ENCODE measurements at places on chromosomes 6 and 20.

DNA sequence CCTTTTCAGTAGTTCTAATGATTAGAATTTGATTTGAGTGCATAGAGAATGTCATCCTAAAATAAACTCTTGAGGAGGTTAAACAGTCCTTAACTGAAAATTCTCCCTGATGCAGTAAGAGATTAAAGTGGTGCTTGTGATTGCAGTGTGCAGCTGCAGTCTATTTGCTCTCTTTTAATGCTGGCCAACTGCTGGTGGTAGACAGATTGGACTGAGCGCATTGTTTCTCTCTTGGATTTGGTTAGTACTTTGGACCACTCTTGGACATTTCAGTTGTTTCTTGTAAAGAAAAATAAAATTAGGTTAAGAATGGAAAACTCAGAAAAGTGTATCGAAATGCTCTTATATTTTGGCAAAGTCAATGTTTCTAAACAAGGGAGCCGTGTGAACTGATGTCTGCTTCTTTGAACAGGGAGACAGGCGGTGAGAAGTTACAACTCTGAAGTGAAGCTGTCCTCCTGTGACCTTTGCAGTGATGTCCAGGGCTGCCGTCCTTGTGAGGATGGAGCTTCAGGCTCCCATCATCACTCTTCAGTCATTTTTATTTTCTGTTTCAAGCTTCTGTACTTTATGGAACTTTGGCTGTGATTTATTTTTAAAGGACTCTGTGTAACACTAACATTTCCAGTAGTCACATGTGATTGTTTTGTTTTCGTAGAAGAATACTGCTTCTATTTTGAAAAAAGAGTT lies 127.2 kb downstream of the CD109 start:
- DNase-seq: no peak

DNA sequence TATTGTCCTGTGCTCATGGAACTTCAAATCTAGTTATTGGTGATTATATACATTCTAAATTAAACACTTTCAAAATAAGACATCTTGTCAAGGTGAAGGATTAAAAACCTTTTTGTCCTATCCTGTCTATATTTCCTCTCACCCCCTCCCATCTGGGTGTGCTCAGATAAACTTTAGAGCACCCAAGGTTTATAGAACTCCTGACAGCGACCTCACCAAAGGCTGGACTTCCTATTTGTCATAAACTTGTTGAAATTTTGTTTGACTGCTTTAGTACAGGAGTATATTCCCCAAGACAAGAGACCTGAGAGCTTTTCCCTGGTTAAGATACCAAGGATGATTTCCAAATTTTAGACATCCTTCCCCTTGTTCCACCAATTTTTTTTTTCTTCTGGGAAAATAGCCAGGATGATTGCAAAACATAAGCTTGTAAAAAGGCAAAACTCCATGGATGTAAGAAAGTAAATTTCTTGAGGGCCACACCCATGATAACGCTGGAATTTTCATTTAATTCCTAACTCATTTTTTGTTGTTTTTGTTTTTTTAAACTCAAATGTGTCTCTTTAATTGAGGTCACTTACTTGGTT lies 33.0 kb downstream of the CARMIL1 start:
- DNase-seq: no peak

DNA sequence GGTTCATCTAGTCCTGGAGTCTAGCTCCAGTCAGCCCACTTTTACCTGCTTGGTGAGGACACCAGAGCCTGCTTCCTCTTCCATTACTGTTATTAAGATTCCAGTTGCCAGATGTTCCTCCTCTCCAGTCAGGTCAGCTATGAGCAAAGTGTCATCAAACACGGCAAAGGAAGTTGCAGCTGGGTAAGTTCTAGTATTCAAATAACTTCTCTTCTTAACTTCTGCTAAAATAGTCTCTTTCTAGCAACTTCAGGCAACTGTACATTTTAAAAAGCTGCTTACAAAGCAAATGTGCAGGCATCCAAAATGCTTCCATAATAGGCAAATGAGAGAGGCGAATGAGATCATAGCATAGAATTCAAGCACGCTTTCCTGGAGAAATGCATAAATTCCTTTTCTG lies 18.4 kb upstream of the MRPS18A start:
- no peak for DNase-seq

- DNase-seq: no peak
Observed at GRCh38 chr6:160766657-160766988, 64.6 kb downstream of the PLG start.

DNA sequence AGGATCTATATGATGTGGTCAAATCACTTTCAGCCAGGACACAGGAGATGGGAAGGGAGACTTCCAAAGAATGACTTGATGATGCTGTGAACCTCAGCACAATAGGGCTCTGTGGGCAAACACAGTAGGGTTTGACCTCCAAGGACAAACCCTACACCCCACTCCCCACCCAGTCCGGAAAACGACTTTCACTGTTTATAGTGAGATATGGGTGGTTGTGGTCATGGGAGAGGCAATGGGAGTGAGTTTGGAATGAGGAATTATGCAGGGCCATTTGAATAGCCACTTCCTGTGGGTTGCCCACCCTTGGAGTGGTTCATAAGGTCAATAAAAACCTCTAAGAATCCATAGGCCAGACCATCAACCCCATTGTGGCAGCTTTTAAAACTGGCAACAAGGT lies 38.4 kb upstream of the PRND start:
- no peak for DNase-seq
